ENCODE measurements at places on chromosomes 6 and 20.
A peak's percentile ranks its signal among the peaks of the same experiment; 100 is the strongest.

- DNase-seq = no peak
These were observed 279.5 kb upstream of the RNF217 start for GRCh38 chr6:124682751-124683150.

GRCh38 chr20:49808753-49809152, 3.9 kb upstream of the SLC9A8 start:
- DNase-seq = no peak

DNA sequence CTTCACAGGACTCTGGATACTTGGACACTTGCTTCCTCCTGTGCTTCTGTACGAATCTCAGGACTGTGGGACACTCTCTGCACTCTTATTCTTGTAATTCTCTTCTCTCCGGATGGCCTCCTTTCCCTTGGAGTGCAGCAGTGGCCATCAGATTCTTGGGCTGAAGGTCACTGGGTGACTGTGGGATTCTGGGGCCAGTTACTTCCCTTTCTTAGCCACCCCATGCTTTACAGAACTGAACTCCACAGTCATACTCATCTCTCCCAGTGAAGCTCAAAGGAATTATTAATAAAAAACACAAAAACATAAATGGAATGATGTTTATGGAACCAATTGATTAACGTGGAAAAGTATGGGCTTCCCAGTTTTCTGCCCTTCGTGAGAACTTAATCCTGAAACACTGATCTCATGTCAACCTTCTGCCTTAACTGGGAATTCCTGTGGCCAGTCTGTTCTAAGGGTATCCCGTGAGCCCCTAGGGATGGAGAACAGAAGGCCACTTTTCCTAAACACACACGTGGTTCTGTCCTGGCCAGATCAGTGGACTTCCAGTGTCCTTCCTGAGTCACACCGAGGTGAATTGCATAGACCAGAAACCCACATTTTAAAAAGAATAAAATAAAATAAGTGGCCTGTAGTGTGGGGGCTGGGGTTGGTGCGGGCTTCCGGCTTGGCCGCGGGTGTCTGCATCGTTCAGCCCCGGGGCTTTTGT, 23.6 kb upstream of the HLA-E start:
- no peak for DNase-seq

- DNase-seq = no peak
These were observed 117.6 kb downstream of the PERP start for GRCh38 chr6:137989664-137990063.

- DNase-seq = no peak
These were observed 33.4 kb downstream of the PREX1 start for GRCh38 chr20:48794360-48794759.

DNA sequence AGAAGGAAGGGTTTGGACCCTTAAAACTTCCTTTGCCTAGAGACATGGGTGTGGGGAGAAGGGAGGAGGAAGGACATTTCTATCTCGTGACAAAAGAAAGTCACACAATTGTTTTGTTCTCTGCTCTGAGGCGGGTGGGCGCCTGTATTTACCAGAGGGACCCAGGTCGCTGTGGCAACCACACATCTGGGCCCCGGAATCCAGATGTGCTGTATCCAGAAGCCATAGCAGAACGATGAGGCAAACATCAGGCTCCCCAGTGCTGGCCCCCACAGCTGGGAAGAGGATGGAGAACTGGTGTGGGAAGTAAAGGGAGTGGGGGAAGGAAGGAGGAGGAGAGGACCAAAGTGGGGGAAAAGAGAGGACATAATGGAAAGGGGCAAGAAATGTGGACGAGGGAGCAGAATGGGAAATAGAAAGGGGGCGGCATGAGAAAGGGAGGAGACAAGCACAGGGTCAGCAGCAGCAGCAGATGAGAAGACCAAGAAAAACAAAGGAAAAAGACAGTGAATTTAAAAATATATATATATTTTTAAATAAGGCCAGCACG, 3.4 kb upstream of the TNXB start:
- no peak for DNase-seq

DNA sequence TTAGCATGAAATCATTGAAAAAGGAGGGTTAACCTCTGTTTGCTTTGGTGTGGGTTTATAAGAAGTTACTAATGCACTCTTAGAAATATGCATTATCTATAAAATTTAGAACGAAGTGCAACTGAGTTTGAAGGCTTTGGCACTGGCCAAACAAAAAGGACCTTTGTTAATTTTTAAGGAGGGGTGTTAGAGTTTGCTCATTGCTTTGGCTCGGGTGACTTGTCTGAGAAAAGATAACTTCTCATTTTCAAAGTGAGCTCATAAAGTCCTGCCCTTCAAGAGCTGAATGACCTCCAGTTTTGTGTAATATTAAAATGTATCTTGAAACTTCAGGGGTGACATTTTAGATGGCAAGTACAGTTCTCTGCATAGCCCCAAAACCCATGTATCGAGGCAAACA, 25.9 kb downstream of the NEDD9 start:
- no peak for DNase-seq

DNA sequence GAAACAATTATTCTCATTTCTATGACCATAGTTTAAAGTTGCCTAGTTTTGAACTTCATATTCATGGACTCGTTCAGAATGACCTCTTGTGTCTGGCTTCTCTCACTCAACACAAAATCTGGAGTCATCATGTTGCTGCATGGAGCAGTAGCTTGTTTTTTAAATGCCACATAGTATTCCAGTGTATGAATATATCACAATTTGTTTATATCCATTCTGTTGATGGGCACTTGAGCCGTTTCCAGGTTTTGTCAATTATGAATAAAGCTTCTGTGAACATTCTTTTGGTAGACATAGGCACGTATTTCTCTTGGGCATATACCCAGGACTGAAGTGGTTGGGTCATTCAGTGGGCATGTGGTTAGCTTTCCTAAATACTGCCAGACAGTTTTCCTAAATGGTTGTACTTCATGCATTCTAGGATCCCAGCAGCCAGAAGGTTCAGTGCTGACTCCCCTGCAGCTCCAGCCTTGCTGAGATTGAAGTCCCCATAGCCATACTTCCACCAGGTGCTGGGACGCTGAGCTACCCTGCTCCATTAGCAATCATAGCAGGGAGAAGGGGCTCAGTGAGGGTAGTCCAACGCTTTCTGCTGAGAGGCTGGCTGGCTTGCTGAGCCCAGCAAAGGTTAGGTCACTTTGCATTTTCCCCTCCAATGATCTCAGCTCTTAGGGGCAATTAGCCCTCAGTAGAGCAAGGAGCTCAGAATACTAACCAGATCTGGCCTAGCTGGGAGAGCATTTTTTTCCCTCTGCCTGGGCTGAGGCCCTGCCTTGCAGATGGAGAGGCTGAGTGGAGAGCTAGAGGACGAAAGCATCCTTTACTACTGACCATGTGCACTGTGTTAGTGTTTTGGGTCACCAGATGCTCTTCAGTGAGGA, 35.7 kb upstream of the CTNNBL1 start:
- DNase-seq = no peak

DNA sequence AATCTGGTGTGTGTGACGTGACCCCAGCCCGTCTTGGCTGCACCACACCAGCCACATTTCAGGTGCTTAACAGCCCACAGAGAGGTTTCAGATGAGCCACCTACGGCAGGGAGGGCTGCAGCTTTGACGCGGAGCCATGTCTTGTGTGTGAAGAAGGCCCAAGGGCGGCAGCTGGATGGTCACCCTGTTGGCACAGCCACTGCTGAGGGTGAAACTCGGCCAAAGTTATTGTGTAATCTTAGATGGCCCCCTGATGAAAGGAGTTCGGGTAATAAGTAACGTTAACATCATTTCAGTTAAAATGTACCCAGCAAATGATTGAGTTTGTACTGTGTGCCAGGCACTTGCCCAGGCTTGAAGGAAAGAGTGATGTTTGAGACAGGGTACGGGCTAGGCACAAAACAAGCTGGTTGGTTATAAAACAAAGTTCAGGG, 97.2 kb downstream of the SSR1 start:
- no peak for DNase-seq

DNA sequence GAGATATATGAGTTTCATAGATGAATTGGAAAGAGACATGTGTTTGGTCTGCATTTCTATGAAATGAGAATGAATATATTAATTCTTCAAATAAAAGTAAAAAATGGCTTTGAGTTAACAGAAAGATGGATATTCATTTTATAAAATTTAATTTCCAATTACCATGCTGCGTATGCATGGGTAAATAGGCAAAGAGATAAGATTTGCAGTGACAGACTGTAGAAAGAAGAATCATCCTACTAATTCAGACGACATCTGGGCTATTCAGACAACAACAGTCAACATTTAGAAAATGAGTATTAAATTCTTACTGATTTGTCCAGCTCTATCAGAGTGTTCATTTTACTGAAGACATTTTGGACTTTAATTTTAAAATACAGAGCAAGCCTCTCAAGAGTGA, 602.2 kb upstream of the NRSN1 start:
- DNase-seq = no peak

DNA sequence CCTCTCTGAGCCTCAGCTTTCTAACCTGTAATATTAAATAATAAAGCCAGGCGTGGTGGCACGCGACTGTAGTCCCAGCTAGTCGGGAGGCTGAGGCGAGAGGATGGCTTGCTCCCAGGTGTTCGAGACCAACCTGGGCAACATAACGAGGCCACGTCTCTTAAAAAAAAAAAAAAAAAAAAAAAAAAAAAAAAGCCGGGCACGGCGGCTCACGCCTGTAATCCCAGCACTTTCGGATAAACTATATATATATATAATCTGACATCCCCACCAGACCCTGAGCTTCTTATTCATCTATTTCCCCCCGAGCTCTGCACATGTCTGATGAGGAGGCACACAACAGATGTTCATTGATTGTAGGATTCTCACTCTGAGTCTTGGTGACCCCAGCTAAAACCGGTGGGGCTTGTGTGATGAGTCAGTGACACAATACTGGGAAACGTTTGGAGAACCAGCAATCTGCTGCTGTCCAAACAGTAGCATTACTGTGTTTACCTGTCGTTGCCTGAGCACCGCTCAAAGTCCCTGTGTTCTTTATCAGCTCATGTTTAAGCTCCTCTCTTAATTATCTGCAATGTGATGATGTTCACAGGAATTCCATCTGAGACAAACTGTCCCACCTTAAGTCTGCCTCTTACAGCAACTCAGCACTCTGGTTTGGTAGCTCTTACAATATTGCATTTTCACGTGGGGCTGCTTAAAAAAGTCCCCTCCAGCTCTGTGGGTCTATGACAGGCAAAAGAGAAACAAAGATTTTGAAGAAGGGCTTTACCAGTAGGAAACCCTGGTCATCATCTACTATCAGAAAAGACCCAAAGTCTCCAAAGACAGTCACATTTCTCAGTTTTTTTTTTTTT, 1.0 kb upstream of the SPATA2 start:
- DNase-seq = peak; percentile 29

GRCh38 chr20:57774951-57775350, 65.1 kb upstream of the PMEPA1 start:
- no peak for DNase-seq

DNA sequence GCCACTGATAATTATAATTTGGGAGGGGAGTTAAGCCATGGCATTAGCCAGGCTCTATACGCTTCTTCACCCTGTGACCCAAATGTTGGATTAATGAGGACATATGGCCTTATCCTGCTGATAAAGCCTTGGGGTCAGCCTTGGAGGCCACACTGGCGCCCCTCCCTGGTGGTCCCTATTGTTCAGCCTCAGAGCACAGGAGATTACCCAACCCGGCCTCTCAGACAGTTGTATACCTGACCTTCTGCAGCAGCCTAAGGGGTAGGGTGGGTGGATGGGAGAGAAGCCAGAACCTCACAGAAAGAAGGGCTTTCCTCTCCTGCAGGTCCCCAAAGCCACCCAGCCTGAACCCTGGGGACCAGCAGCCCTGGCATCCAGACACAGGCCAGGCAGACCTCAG, 76.8 kb downstream of the LINC00237 start:
- DNase-seq = no peak

DNA sequence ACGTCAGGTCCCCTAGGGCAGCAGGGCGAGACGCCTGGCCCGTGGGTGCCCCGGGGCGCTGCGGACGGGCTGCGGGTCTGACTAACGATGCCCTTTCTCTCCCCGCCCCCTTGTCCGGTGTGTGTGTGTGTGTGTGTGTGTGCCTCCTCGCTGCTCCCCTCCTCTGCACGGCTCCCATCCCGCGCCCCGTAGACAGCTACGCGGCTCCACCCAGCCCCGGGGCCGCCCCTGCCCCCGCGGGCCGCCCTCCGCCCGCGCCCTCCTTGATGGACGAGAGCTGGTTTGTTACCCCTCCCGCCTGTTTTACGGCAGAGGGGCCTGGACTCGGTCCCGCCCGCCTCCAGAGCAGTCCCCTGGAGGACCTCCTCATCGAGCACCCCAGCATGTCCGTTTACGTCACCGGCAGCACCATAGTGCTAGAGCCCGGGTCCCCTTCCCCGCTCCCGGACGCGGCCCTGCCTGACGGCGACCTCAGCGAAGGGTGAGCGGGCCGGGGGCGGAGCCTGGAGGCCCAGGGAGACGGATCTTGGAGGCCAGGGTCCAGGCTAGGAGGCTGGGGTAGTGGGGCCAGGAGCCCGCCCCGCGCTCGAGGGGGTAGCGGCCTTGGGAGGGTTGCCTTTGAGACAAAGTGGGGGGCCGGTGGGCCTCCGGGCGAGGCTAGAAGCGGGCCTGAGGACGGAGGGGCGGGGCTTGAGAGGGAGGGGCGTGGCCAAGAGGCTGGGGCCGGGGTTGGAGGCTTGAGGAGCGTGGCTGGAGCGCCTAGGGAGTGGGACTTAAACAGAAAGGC, 5.1 kb downstream of the TP53INP2 start:
- peak; percentile 81 for DNase-seq

DNA sequence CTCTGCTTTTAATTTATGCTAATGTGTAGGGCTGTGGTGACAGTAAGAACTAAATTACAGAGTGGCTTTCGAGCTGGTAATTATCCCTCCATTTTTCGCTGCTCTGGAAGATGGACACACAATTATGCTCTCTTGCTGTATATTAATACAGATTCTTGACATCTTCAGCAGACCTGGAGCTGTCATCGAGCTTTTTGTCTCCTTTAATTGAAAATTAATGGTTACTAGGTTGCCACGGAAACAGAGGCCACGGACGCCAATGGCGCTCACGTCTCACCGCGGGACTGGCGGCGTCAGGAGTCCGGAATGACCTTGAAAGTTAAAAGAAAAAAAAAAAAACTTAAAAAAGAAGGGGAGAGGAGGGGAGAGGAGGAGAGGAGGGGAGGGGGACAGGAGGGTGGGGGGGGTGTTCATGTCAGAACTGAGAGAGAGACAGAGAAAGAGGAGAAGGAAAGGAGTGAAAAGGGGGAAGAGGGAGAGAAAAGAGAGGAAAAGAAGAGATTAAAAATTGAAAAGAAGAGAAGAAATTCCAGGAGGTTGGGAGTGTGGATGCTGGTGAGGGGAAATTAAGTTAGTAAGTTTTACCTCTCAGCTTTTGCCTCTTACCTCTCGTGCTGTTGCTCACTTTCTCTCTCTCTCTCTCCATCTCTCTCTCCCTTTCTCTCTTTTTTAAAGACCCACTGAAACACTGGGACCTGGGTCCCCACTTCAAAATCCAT, 22.1 kb upstream of the FOXP4 start:
- DNase-seq = no peak
